ENCODE measurements at places on chromosomes 13 and 19.

GRCh38 chr13:43822969-43823368 lies 36.2 kb upstream of the ENOX1 start:
- ATAC-seq: no peak

DNA sequence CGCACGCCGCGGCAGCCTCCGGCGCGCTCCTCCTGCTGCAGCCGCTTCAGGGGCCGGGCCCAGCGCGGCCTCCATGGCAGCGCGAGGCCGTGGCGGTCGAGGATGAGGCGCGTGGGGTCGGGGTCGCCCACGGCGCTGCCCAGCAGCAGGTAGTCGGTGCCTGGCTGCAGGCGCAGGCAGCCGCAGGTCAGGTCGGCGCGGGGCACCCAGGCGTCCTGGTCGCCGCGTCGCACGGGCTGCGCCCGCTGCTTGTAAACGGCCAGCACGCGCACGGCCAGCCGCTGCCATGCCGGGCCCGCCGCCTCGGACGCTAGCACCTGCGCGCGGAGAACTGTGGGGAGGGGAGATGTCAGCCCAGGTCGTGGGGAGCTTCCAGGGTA lies 11.1 kb downstream of the NTN5 start:
- ATAC-seq: no peak

DNA sequence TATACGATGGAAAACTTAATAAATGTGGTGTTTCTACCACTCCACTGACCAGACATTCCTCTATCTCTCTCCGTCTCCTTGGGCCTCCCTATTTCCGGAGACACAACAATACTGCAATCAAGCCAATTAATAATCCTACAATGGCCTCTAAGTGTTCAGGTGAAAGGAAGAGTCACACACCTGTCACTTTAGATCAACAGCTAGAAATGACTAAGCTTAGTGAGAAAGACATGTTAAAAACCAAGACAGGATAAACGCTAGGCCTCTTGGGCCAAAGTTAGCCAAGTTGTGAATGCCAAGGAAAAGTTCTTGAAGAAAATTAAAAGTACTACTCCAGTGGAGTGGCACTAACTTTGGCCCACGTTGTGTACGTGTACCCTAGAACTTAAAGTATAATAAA lies 22.5 kb downstream of the ZDHHC20 start:
- ATAC-seq: no peak

DNA sequence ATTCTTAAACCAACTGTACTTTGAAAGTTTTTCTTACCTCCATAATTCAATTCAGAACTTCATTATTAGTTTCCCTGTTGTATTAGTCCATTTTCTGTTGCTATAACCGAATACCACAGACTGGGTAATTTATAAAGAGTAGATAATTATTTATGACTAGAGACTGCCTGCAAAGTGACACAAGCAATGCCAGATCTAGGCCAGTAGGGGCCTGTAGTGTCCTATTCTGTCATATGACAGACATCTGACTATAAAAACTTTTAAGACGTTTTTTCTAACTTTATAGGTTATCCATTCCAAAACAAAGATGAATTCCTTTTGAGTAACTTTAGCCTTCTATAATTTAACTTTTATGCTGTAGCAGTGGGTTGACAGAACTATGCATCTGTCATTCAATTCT lies 2783.8 kb downstream of the PCDH9 start:
- peak; percentile 54 for ATAC-seq

DNA sequence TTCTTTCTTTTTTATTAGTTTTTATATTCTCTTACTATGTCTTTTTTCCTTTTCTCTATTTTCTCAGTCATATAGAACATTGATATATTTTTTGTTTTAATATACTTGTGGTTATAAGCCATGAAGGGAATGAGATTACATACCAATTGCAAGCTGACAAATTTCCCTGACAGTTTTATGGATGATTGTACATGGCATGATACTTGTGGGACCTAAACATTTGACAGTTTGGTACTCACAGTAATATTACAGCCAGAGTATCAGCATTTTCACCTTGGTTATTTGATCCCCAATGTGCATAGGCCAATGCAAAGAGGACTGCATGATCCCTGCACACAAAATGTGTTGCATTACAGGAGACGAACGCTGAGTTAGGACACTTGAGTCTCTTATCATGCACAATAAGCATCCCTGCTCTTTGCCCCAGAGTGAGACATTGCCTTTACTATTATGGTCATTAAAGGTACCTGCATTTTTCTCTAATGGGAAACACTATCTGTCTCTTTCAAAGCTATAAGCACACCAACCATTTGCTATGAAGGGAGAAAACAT lies 713.4 kb upstream of the PCDH20 start:
- ATAC-seq: no peak

Measured in motor neuron (in vitro differentiated cells).